Hematopoietic multipotent progenitor cell (in vitro differentiated cells): ENCODE measurements at places on chromosomes 6 and 20.

- DNase-seq: no peak
These were observed 164.1 kb upstream of the CHD6 start for GRCh38 chr20:41782255-41782654.

DNA sequence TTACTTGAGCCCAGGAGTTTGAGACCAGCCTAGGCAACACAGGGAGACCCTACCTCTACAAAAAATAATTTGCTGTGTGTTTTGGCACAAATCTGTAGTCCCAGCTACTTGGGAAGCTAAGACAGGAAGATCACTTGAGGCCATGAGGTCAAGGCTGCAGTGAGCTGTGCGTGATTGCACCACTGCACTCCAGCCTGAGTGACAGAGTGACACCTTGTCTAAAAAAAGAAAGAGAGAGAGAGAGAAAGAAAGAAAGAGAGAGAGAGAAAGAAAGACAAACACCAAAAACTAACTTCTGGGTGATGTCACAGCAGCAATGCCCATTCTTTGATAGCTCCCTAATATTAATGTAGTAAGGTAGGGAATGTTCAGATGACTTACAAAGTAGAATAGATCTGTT is 20.4 kb downstream of the USP49 start:
- DNase-seq: no peak

GRCh38 chr6:43673444-43674084 is 14.0 kb downstream of the MRPS18A start:
- DNase-seq: no peak

DNA sequence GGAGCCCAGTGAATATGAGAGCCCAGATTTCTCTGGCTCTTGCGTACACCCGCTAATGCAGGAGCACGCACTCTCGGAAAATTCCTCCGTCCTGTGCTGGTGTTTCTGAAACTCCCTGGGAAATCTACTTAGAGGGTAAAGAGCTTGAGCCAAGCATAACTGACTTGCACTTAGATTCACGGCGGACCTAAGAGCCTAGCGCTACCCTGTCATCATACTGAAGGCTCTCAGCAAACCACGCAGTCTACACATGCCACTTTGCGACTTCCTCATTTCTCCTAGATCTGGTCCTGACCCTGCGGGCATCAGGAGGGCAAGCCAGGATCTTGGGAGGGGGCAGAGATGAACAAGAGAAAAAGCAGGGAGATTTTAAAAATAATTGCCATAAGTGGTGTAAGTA is 324.7 kb downstream of the CD83 start:
- peak; percentile 75 for DNase-seq

DNA sequence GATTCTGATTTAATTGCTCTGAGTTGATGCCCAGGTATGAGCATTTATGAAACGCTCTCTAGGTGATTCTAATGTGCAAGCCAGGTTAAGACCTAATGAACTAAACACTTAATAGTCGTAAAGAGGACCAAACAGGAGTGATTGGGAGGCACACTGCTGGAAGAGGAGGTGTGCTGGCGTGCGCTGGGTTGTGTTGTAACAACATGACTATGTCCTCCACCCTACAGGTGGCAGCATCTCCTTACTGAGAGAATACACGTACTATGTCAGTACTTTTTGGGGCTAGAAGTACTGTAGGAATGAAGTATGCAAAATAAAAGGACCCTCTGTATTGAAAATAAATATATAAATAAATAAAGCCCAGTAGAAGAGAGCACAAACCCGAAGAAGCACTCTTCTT is 11.9 kb downstream of the C6orf89 start:
- DNase-seq: peak; percentile 52
